ENCODE measurements at places on chromosomes 4 and X.

DNA sequence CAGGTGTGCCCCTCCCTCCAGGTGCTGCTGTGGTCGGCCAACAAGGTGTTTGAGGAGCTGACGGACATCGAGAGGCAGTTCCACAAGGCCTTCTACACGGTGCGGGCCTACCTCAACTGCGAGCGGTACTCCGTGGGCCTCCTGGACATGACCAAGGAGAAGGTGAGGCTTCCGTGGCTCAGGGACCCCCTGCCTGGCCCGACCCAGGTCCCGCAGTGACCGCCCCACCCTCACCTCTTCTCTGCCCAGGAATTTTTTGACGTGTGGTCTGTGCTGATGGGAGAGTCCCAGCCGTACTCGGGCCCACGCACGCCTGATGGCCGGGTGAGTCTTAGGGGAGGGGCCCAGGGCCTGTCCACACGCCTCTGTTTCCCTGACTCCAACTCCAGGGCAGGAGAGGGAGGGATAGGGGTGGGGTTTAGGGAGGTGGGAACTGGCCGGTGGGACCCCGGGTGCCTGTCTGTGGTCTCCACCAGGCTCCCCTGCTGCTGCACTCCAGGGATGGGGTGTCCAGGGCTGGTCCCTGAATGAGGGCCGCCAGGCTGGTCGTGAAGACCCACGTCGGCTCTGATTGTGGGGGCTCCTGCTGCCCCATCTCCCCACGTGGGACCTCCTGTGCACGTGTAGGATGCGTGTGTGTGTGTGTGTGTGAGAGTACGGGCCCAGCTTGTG lies 20.1 kb downstream of the ATP5ME start:
- DNase-seq = no peak

DNA sequence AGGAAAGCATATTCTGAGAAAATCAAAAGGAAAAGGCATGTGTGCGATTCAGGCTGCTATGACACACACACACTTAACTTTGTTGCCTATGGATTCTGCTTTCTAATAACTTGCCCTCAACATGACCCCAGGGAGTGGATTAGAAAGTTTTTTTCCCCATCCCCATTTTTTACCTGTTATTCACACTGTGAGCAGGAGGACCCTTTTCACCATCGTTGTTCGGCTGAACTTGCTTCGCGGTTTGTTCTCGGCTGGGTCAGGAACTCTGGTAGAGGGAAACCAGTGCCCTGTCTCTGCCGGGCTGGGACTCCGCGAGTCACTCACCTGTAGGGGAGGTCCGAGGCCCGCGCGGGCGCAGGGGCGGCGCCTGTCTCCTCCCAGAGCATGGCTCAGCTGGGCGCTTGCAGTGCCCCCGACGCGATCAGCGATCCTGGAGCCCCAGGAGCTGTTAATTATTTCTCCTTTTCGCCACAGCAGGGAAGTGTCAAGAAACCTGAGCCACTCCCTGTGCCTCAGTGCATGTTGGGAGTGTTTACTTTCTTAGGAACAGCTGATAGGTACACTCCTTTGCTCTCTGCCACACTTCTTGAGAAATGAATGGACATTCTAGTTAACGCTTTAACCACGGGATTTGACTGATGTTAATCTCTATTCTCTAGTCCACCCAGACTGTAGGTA lies at the start of gene RASSF6:
TSS of gene RASSF6 (minus strand) at position 322 of the 678 bp plus-strand sequence. CDS start 8,641 bp downstream, outside the sequence.
- DNase-seq = no peak

- no peak for DNase-seq
Observed at GRCh38 chr4:143185253-143186107, 763 bp downstream of the USP38 start.

- no peak for DNase-seq
Observed at GRCh38 chr4:53068755-53069330, 206.7 kb downstream of the RASL11B start.

DNA sequence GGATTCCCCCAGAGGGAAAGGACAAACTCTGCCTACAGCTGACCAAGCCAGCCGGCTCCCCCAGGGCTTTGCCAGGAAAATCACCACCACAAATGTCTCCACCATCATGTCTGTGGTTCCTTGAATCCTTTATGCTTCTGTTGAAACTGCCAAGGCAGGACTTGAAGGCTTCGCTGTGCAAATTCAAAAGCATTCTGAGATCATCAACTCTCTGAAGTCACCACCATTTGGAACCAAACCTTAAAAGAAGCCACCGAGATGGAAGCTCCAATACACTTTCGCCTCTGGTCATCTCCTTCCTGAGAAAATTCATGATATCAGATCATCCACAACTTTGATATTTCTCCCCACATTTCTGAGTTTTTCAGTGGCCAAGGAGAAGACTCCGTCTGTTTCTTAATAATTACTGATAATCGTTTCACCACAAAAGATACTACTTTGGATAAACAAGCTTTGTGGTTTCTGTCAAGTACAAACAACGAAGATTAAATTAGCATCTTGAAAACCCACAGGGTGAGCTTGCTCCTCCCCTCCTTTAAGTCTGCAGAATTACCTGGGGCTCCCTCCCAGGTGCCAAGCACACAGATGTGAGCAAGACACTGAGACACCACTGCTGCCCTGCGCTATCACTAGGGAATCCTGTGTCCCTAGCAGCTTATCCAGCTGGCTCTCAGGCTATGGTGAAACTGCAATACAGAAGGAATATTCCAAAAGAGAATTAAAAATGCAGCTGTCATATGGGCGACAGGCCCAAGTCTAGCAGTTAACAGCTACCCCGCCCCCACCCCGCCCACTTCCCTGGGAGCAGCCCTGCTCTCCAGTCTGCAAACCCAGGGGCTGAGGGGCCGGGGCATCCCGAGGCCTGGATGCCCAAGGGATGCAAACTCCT lies 125.0 kb upstream of the TBL1X start:
- peak; percentile 71 for DNase-seq

GRCh38 chr4:106301393-106302061 lies 14.5 kb downstream of the TBCK start:
- no peak for DNase-seq

DNA sequence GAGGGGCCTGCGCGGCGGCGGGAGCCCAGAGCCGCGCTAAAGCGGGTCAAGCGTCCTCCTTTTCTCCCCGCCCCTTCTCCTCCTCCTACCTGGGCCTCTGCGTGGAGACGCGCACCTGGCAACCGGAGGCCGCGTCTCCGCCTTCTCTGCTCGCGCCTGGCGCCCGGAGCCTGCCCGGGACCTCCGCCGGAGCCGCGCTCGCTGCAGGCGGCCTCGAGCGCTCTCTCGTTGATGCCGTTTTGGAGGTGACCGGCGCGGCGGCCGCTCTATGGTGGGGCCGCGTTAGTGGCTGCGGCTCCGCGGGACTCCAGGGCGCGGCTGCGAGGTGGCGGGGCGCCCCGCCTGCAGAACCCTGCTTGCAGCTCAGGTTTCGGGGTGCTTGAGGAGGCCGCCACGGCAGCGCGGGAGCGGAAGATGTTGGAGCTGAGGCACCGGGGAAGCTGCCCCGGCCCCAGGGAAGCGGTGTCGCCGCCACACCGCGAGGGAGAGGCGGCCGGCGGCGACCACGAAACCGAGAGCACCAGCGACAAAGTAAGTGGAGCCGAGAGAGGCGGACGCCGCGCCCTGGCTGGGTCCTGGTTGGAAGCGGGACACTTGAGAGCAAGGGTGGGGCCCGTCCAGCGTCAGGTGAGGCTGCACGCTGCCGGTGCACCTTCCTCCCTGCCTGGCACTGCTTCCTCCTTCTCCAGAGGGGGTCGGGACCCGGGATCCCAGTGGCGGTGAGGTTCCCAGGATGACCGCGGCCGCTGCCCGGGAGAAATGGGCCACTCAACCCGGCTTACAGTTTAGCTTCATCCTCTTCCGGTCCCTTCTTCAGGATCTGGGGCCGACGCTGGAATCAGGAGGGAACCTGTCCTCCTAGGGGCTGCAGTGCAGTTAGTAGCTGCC lies at the start of gene CDS1:
TSS of gene CDS1 (plus strand) at position 140 of the 888 bp plus-strand sequence. CDS start at position 415, 275 bp downstream.
- peak; percentile 9 for DNase-seq

DNA sequence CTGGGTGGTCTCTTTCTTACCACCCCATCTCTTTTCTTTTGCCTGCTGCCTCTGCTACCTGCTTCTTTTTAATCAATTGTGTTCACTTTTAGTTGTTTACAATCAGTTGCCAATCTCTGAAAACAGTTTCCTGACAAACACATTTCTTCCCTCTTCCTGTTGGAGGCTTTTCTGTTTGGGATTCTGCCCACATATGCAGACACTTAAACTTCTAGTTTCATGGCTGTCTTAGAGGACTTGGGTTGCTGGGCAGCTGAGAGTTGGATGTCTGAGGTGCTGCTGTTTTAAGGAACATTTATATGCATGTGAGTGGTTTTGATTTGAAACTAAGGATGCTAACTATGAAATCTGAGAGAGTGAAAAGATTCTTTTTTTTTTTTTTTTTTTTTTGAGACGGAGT lies 112.3 kb upstream of the LIMCH1 start:
- DNase-seq = no peak

- no peak for DNase-seq
Observed at GRCh38 chr4:37693030-37693429, 6.9 kb upstream of the RELL1 start.

DNA sequence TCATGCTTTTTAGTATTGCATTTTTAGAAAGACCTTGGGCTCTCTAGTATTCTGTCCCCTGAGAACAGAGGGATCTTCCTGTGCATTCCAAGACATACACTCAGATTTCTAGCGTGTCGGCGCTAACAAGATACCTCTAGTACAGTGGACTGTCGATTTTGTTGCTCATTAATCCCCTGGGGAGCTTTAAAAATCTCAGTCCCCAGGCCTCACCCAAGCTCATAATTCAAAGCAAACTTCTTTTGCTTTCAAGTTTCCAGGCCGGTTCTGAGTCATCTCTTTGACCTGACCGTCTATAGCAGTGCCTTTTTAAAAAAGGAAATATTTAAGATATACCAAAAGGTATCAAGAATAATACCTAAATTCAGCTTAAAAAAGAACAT lies 137.0 kb downstream of the AMMECR1 start:
- no peak for DNase-seq

DNA sequence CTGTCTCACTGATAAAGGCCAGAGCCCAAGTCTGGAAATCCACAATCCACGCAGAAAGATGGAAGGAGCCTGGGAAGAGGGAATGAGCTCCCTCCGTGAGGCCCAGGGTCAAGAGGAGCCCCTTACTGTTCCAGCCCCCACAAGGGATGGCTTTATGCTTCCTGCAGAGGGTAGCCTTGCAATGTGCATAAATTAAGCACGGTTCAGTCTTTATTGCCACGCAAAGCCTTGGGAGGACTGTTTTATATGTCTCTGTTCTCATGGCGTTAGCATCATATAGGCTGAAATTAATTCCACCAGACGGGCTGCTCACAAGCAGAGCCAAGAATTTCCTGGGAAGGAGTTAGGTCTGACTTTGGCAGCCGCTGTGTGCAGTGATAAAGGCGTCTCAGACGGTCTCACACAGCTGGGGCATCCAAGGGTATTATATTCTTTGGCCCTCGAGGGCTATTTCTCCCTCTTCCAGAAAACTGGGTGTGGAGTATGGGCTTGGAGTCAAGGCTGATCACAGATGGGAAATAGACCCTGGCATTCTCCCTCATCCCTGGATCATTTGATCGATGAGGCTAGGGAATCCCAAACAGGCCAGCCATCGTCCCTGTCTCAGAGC lies 38.5 kb downstream of the CYTL1 start:
- DNase-seq = no peak

GRCh38 chr4:141041021-141041476 lies 92.2 kb downstream of the RNF150 start:
- DNase-seq = no peak

- no peak for DNase-seq
Observed at GRCh38 chr4:26412381-26413372, 77.6 kb downstream of the CCKAR start.

GRCh38 chr4:169956091-169956843 lies 69.9 kb downstream of the MFAP3L start:
- DNase-seq = no peak

DNA sequence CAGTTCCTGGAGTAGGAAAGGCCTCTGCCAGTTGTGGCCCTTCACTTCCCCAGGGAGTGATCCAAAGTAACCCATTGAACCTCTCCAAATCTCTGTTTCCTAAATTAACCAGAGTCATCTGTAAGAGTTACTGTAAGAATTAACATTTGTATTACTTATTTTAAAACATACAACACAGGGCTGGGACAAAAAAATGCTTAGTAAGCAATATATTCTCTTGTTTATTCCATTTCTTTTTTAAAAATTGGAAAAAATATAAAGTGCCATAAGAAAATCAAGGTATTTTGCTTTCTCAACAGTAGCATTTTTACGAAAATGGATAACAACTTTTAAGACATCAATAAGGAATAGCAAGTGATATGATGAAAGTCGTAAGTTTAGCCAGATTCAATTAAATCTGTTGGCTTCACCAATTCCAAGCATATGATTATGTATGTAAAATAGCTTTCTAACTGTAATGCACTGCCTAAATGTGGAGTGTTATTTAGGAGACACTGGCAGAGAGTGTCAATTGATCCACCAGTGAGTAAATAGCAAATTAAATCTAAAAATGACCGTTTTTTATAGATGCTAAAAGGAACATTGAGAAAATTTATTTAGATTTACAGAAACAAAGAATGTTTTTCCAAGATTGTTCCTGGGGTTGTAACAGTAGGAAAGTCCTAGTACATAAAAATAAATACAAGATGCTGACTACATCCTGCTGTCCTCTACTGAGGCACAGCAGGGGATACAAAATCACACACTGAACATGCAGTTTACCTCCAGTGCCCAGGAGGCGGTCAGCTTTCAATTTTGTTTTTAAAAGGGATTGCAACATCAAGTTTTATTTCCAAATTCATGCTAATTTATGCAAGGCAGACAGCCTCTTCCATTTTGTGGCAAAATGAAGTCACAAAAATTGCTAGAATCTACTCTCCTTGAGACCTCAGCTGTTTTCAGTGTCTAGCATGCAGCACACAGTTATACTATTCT lies 53.7 kb downstream of the GPM6A start:
- DNase-seq = no peak

DNA sequence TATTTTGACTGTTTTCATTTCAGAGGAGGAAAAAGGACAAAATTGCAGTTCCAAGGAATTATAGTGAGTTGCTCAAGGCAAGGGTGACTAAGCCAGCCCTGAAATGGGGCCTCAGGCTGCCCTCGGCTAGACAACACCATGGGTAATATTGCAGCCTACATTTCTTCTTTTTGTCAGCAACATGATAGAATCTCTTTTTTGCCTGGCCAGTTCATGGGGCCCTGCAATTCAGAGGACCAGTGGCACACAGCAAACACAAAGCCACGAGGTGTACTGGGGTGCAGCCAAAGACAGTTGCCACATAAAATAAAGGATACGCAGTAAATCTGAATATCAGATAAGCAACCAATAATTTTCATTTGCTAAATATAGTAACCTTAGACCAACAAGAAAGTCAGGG lies 41.8 kb downstream of the RBM47 start:
- no peak for DNase-seq

- no peak for DNase-seq
Observed at GRCh38 chr4:176359590-176359989, 39.8 kb downstream of the SPCS3 start.

GRCh38 chrX:40406330-40406859 lies 174.4 kb upstream of the ATP6AP2 start:
- no peak for DNase-seq

All from central memory CD4-positive, alpha-beta T cell (primary cell).